Immature natural killer cell (primary cell): ENCODE measurements at places on chromosomes 3 and 15. TPM values are rescaled to one million over a fixed set of nuclear protein-coding genes. Genes with fewer than 3 reads are reported as not detected.

The SH3GL3 gene
- polyA plus RNA-seq, result not detected

The MUSTN1 gene
- polyA plus RNA-seq, result not detected

- H3K27ac ChIP-seq, result no peak overlapping the region
- H3K4me3 ChIP-seq, result no peak overlapping the region
- H3K36me3 ChIP-seq, result no peaks in the 10 kb centered on the region
- H3K4me1 ChIP-seq, result no peaks in the 10 kb centered on the region
Measured at GRCh38 chr3:183122257-183122932, 23.1 kb upstream of the MCCC1 start.

GRCh38 chr15:66153549-66154415 lies 99.8 kb downstream of the MEGF11 start:
- H3K4me1 ChIP-seq, result no peaks in the 10 kb centered on the region
- no peak overlapping the region for H3K27ac ChIP-seq
- H3K36me3 ChIP-seq, result no peaks in the 10 kb centered on the region
- no peaks in the 10 kb centered on the region for H3K27me3 ChIP-seq
- DNase-seq, result no peak
- no peak overlapping the region for H3K4me3 ChIP-seq

DNA sequence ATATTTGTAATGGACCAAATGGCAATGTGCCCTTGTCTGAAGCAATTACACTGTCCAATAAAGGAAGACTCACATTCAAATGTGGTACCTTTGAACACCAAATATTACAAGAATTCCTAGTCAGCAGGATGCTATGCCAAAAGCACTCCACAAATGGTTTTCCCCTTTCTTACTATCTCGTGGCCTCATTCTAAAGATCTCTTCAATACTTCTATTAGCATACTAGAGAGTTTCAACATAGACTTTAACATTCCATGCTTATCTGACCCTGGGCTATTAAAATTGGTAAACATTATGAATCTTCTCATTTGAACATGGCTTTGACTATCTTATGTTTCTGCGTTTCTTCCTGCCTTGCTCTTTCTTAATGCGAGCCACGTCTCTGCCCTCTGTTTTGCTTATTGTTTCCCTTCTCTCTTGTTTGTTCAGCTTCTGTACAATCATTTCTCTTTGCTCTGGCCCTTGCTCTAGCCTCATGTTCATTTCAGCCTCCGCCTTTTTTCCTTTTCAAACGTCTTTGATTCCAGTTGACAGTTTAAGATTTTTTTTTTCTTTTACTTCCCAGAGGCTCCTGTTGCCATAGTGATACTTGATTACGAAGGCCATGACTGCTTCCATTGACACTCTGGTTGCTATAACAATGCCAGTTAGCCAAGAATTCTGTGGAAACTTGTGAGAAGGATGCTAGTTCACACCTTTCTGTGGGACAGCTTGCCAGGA lies 49.5 kb upstream of the SLC9A9 start:
- H3K4me3 ChIP-seq, result no peak overlapping the region
- H3K36me3 ChIP-seq, result no peaks in the 10 kb centered on the region
- no peak for DNase-seq
- H3K27ac ChIP-seq, result no peak overlapping the region

DNA sequence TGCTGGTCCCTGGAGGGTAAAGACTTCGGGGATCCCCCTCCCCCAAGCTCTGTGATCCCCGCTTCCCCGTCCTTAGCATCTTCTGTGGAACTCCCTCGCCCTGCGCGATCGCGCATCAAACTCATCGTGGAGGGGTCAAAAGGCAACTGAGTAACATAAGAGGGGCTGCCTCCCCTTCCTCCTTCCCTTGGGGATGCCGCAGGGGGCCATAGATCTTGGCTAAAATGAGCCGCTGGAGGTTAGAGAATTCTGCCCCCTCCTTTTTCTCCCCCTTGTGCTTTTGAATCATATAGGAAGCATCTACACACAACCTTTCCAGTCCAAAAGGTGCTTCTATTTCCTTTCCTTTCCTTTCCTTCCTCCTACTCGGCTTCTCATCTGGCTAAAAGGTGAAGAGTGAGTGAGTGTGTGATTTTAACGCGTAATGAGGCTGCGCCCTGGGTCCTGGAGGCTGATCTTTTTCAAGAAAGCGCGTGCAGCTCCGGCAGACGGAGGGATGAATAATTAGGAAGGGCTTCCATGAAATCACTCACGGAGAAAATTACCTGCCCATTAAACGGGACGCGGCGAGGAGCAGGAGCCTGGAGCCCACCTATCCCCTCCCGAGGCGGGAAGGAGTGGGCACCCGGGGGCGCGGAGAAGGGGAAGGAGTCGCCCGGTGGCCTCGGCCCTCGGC lies 831 bp upstream of the ROBO2 start:
- no peak overlapping the region for H3K4me3 ChIP-seq
- DNase-seq, result no peak
- no peak overlapping the region for H3K27ac ChIP-seq
- no peaks in the 10 kb centered on the region for H3K4me1 ChIP-seq

DNA sequence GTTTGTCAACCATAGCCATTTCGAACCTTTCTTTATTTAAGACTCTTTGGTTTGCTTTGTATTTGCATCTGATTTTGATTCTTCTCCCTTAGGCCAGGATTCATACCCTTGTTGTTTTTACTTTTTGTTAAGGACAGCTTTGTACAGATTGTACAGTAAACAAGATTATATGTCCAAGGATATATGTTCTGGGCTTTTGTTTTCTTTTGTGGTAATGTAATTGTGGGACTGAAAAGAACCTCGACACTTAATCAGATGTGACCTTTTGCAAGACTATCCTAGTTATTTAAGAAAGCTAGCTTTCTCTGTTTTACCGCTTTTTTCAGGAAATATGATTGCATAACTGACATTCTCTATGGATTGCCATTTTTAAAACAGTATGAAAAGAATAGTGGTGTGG lies 67.0 kb upstream of the SAMMSON start:
- H3K27ac ChIP-seq, result no peak overlapping the region
- no peaks in the 10 kb centered on the region for H3K4me1 ChIP-seq
- H3K4me3 ChIP-seq, result no peak overlapping the region
- H3K36me3 ChIP-seq, result no peaks in the 10 kb centered on the region
- H3K27me3 ChIP-seq, result no peaks in the 10 kb centered on the region
- DNase-seq, result no peak
